ENCODE measurements at places on chromosomes 11 and 22. TPM values are rescaled to one million over a fixed set of nuclear protein-coding genes. Genes with fewer than 3 reads are reported as not detected.

DNA sequence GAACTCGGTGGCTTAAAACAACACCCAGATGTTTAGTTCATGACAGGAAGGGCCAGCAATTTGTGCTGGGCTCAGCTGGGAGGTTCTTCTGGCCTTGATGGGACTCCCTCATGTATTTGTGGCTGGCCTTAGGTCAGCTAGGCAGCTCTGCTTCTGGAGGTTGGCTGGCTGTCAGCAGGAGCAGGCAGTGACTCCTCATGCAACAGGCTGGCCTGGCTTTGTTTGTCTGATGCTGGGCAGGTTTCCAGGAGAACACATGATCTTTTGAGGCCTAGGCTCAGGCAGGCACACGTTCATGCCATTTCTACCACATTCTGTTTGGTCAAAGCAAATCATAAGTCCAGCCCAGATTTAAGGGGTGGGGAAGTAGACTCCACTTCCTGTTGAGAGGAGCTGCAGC, 571.2 kb downstream of the TBC1D22A start:
- H3K4me3 ChIP-seq, result no peak overlapping the region
- no peak for DNase-seq
- peaks cover 13% of the 10 kb centered on the region for H3K27me3 ChIP-seq

Gene MAJIN
- not detected for total RNA-seq

Gene CLDN5
- 301 TPM for total RNA-seq

DNA sequence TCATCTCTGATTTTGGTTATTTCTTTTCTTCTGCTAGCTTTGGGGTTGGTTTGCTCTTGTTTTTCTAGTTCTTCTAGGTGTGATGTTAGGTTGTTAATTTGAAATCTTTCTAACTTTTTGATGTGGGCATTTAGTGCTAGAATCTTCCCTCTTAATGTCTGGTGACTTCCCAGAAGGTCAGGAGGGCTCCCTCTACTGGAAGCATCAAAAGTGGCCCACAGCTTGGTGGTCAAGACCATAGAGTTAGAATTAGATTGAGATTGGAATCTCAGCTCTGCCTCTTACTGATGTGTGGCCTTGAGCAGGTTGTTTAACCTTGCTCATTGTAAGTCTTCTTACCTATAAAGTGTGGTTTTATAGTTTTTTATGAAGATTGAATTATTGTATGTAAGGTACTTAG, 99.3 kb downstream of the FDX1 start:
- no peaks in the 10 kb centered on the region for H3K27me3 ChIP-seq
- no peaks in the 10 kb centered on the region for H3K4me1 ChIP-seq
- H3K36me3 ChIP-seq, result no peaks in the 10 kb centered on the region
- no peak overlapping the region for H3K4me3 ChIP-seq
- DNase-seq, result no peak
